Peyer's patch (tissue), 4 donors: ENCODE measurements at places on chromosomes 4 and X. TPM values are rescaled to one million over a fixed set of nuclear protein-coding genes. Genes with fewer than 3 reads are reported as not detected.

- no peak for DNase-seq
These were observed 687.3 kb downstream of the IL1RAPL1 start for GRCh38 chrX:29274517-29274916.

- no peak for DNase-seq
These were observed 42.9 kb upstream of the CENPU start for GRCh38 chr4:184776821-184777220.

- DNase-seq, result no peak
These were observed 269.2 kb downstream of the CBLL2 start for GRCh38 chrX:22541926-22542325.

- DNase-seq, result no peak
These were observed 4.1 kb upstream of the CD38 start for GRCh38 chr4:15774020-15774420.

DNA sequence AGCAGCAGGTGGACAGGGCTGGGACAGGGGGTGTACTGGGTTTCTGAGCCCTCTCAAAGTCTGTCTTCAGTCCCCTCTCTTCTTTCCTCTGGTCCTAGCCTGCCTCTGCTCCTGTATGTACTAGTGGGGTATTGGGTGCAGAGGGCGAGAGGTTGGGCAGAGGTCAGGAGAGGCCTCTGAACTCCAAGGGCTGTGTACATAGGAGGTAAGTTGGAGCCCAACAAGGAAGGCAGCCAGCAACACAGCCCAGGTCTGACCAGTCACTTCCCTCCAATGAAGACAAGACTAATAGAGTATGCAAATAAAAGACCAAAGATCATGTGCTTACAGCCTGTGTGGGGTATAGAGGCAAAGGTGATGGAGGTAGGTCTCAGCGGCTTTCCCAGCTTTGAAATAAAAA is at the start of gene PFKFB1:
Gene PFKFB1, minus strand, starts transcription at position 90 of the 400 bp plus-strand sequence. CDS start 181 bp downstream, outside the sequence.
- no peak for DNase-seq

DNA sequence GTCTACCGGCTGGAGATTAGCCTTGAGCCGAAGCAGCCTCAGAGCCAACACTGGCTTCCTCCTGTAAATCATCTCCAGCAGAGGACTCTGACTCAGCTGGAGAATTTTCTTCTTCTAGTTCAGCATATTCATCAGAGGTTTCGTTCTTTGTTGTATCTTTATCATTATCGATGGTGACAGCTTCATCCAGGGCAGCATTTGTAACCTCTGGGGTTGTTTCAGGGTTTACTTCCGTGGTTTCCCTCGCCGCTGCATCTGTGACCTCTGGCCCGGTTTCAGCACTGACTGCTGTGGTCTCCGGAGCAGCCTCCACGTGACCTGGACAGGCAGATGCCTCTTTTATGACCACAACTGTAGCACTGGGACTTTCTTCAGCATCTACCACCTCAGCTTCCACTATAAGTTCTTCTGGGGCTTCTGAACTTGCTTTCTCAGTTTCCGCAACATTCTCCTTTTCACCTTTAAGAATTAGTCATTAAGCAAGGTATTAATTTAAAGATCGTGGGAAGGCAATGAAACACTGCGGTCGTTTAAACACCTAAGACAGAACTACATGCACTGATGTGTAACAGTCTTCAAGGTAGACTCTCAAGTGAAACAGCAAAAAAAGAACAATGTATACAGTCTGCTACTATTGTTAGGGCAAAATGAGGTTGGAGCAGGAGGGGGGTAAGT is 13.3 kb downstream of the MGARP start:
- peak; percentile 65 for DNase-seq

- no peak for DNase-seq
These were observed 41.3 kb downstream of the RAPGEF2 start for GRCh38 chr4:159144112-159144694.

DNA sequence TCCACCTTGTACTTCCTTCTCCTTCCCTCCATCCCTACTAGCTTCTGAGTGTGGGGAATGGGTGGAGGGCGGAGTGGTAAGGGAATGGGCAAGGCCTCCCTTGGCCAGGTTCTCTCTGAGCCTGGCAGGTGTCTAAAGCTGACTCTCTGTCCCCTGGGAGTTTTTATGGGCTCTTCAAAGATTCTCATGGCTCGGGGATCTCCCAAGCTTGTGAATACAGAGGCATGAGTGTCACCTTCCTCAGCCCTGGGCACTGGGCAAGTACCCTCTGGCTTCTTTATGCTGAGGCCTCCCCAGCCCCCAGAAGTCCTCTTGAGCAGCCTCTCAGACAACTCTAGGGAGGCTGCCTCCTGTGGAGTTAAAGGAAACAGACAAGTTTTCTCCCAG is 32.5 kb upstream of the DDX3X start:
- DNase-seq, result no peak

GRCh38 chr4:141079393-141079930 is 53.8 kb downstream of the RNF150 start:
- DNase-seq, result no peak

DNA sequence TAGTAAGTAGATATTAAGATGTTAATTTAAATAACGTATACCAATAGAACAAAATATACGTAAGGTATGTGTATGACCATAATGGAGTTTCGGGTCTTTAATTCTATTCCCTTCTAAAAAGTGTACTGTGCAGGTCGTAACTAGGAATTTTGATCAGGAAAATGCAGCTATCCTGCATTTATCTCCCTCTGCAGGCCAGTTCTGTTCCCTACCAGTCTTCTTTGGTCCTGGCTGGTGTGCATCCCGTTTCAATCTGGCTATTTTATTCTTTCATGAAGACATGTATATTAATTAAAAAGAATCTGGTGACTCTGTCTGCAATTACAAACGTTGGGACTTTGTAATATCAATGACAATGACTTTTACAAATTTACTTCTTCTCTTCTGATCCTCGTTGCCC is 534.1 kb upstream of the AADAT start:
- no peak for DNase-seq

DNA sequence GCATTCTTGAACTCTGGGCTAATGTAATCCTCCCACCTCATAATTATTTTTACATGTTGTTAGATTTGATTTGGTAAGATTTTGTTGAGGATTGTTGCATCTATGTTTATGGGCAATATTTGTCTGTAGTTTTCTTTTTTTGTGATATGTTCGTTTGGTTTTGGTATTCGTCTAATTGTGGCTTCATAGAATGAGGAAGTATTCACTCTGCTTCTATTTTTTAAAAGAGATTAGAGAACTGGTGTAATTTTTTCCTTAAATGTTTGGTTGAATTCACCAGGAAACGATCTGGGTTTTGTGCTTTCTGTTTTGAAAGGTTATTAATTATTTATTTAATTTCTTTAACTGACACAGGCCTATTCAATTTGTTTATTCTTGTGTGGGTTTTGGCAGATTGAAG is 161.2 kb upstream of the NUDT6 start:
- DNase-seq, result no peak

DNA sequence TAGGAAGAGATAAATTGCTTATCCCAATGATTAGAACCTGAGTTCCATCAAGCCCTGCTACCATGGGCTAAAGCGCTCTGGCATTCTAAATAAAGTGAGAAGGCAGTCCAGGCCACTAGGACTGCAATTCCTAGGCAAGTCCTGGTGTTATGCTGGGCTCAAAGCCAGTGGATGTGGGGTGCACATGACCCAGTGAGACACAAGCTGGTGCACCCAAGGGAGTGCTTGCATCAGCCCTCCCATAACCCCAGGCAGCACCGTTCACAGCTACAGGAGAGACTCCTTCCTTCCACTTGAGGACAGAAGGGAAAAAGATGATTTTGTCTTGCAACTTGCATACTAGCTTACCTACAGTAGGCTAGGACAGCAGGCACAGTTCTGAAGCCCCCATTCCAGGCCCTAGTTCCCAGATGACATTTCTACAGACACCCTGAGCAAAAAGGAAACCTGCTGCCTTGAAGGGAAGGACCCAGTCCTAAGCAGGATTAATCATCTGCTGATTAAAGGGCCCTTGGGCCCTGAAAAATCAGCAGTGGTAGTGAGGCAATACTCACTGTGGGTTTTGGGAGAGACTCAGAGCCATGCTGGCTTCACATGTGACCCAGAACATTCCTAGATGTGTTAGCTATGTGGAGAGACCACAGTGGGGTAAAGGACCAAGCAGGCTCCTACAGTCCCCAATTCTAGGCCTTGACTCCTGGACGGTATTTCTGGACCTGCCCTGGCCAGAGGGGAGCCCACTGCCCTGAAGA is 77.8 kb downstream of the KLHL13 start:
- DNase-seq, result no peak

DNA sequence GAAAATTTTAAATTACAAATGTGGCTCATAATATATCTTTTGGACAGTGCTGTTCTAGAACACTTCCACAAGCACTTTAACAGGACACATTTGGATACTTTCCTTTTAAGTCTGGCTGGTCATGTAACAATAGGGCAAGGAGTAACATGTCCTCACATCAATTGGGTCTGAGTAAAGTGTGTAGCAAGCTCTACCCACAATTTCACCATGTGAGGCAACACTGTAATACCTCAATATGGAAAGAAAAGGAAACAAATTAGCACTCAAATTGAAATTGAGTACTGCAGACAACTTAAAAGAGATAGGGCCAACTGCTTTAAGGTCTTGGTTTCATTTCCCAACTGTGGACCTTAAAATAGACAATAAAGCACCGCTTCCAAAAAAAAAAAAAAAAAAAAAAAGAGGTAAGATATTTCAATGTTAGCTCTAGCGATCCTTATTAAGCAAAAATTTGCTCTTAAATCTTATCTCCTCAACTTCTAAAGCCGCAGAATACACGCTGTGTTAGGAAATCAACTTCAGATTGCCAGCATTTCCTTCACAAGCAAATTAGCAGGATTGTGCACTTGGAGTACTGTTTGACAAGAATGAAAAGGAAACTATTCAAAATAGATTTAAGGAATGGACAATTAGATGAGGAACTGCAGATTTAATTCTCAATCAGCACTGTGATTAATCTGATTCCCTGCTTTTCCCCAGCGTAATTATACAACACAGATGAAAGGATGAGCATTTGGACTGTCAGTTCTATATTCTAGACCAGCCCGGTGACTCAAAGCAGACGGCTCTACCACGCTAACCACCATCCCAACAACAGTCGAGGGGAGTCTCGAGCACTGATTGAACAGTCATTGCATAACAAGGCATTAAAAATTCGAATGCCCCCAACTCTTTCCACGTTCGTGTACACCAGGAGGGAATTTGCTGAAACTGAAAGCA is 1.6 kb downstream of the CASK start:
- peak; percentile 49 for DNase-seq

DNA sequence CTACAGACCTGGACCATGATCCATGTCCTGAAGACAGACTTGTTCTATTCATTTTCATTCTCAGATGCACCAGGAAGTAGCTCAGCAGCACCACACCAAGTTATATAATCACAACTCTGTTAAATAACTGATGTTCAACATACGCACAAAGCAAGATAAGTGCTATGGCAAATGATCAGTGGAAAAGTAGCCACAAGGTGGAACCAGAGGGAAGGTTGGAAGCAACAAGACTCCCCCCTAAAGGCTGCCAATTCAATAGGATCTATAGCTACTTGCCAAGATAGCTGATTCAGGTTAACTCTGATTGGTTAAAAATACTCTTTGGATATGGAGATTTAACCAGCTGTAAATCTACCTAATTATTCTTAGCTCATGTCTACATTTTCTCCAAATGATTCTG is 23.7 kb upstream of the FAM47B start:
- no peak for DNase-seq

DNA sequence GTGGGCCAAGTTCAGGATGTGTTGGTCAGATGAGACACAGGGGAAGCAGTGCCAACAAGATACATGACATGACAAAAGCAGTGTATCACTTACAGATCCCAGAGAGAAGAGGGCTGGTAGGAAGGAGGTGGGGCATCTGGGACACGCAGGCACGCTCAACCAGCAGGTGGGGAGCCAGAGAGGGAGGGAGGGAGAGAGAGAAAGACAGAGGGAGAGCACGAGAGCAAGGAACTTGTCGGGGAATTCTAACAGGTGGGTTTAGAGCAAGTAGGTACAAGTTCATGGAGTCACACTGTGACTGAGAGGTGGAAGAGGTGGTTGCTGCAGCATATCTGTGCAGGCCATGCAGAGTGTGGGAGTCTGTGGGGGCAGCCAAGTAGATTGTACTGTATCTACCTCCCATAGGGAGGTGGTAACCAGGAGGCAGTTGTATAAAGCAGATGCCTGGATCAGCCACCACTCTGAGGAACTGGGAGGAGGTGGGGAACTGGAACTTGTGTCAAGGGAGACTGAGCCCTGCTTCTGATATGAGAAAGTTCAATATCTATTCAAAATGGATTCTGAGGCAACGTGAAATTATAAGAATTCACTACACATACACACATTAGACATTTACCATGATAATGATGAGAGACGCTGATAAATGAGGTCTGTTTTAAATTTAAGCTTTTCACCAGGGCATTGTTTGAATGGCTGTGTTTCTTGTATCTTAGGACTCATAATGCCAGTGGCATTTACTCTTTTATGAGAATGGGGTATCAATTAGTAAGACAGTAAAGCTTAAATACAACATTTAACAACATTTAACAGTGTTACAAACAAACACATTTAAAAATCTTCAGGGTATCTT is 43.7 kb downstream of the BBS12 start:
- DNase-seq, result no peak

- DNase-seq, result no peak
These were observed 796 bp upstream of the MED14 start for GRCh38 chrX:40736170-40736505.

- DNase-seq, result no peak
These were observed 28.2 kb upstream of the NEIL3 start for GRCh38 chr4:177281351-177281909.

RTL9 gene
- total RNA-seq, result not detected

ZNF275 gene
- 6.5 TPM for total RNA-seq

EGFL6 gene
- total RNA-seq, result not detected

NUP62CL gene
- 26.4 TPM for total RNA-seq

TLR8 gene
- total RNA-seq, result 0.28 TPM

CSAG1 gene
- not detected for total RNA-seq

GNRHR gene
- not detected for total RNA-seq
